ENCODE measurements at places on chromosomes 16 and 17.

- no peaks in the 10 kb centered on the region for H3K27me3 ChIP-seq
- H3K27ac ChIP-seq: peak overlapping the region; percentile 94
- peak; percentile 73 for DNase-seq
Observed at GRCh38 chr17:74742153-74742515, 5.1 kb downstream of the RAB37 start.

DNA sequence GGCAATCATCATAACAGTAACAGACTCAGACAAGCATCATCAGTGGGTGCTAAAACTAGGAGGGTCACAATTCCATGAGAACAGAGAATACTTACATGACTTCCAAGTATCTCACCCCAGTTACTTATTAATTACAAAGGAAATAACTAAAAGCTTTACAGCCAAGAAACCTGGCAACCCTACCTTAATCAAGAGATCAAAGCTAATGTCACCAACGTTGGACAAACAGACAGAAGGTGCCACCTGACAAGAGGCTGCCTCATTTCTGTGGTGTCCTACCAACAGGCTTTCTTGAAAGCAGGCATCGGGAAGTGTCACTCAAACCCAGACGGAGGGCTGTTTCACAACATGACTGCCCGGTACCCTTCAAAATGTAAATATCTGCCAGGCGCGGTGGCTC lies 84.6 kb downstream of the RMI2 start:
- no peaks in the 10 kb centered on the region for H3K4me1 ChIP-seq
- no peak overlapping the region for H3K4me3 ChIP-seq
- peaks cover 2% of the 10 kb centered on the region for H3K27me3 ChIP-seq
- DNase-seq: no peak
- no peaks in the 10 kb centered on the region for H3K36me3 ChIP-seq

GRCh38 chr16:1317479-1318267 lies 8.2 kb downstream of the UBE2I start:
- peaks cover 3% of the 10 kb centered on the region for H3K4me1 ChIP-seq
- no peak overlapping the region for H3K27ac ChIP-seq
- no peaks in the 10 kb centered on the region for H3K27me3 ChIP-seq

GRCh38 chr17:19386051-19386929 lies 700 bp downstream of the MFAP4 start:
- peaks cover 7% of the 10 kb centered on the region for H3K4me1 ChIP-seq
- H3K36me3 ChIP-seq: peaks cover 11% of the 10 kb centered on the region
- H3K27me3 ChIP-seq: peaks cover 13% of the 10 kb centered on the region
- no peak overlapping the region for H3K4me3 ChIP-seq

- H3K36me3 ChIP-seq: no peaks in the 10 kb centered on the region
- DNase-seq: peak; percentile 5
- no peak overlapping the region for H3K27ac ChIP-seq
- H3K4me1 ChIP-seq: peaks cover 11% of the 10 kb centered on the region
- peaks cover 39% of the 10 kb centered on the region for H3K27me3 ChIP-seq
- H3K4me3 ChIP-seq: no peak overlapping the region
Observed at GRCh38 chr17:50275279-50275678, 1.0 kb downstream of the TMEM92 start.

- H3K27ac ChIP-seq: no peak overlapping the region
- peaks cover 11% of the 10 kb centered on the region for H3K36me3 ChIP-seq
- H3K4me1 ChIP-seq: peaks cover 15% of the 10 kb centered on the region
- no peaks in the 10 kb centered on the region for H3K27me3 ChIP-seq
- no peak for DNase-seq
- no peak overlapping the region for H3K4me3 ChIP-seq
Observed at GRCh38 chr16:3964686-3965290, 84.3 kb upstream of the CREBBP start.

DNA sequence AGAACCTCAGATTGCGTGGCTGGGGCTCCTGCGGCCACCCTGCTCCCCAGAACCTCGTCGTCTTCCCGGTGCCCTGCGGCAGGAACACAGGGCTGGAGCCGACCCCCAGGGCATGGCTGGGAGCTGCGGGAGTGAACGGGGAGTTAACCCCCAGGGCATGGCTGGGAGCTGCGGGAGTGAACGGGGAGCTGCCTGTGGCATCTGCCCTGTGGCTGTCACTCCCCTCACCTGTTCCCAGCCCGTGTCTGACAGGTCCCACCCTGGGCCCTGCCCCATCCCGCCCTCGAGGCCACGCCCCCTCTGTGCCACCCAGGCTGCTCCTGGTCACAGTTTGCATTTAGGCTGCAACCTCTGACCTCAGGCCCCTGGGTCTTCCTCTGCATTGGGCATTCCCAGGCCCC lies 39.4 kb upstream of the ACSF3 start:
- no peaks in the 10 kb centered on the region for H3K36me3 ChIP-seq
- no peak overlapping the region for H3K27ac ChIP-seq
- H3K27me3 ChIP-seq: no peaks in the 10 kb centered on the region
- H3K4me3 ChIP-seq: no peak overlapping the region
- H3K4me1 ChIP-seq: peaks cover 2% of the 10 kb centered on the region
- no peak for DNase-seq

- H3K27me3 ChIP-seq: peaks cover 9% of the 10 kb centered on the region
- DNase-seq: no peak
- peak overlapping the region; percentile 70 for H3K4me3 ChIP-seq
- H3K27ac ChIP-seq: peak overlapping the region; percentile 86
Observed at GRCh38 chr16:75108792-75109731, 7.5 kb downstream of the LDHD start.

- no peak overlapping the region for H3K4me3 ChIP-seq
- DNase-seq: no peak
- H3K36me3 ChIP-seq: no peaks in the 10 kb centered on the region
Observed at GRCh38 chr16:85437166-85438052, 175.7 kb upstream of the GSE1 start.
